ELR (cell line): ENCODE measurements at places on chromosomes 16 and 17.
A peak's percentile ranks its signal among the peaks of the same experiment; 100 is the strongest.

DNA sequence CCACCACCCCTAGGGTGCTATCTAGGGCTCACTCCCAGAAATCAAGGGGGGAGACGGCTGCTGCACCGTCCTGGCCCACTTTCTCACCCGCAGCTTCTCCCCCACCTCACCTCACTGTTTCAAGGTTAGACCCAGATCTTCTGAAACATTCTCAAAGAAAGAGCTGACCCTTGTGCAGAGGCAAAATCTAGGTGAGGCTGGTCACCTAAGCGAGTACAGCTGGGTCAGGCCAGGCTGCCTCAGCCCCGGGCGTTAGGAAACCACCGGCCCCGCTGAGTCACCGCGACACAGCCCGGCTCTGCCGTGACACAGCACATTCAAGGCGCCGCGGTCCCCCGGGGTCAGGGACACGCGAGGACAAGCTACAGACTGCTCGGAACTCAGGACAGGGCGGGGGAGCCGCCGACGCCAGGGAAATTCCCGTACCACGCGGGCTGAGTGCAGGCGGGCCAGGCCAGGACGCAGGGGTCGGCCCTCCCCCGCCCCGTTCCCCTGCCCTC, 27.1 kb downstream of the GNPTG start:
- DNase-seq, result peak; percentile 89

DNA sequence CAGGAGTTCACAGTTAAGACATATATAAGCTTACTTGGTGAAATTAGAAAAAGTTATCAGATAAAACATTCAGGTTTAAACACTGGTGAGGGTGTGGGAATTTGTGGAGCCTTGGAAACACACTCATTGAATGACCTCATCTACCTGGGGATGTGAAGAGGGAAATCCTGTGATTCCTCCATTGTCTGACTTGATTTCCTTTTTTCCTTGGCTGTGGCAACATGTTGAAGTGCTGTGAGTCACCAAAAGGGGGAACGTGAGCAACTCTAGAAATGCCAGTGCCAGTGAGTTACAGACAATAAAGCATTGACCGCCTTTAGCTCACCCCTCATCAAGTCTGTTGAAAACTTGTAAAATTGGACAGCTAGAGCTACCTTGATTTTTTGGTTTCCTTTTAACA, 1.8 kb downstream of the HMOX2 start:
- peak; percentile 67 for DNase-seq

GRCh38 chr16:11023262-11024039, 79.1 kb downstream of the CLEC16A start:
- DNase-seq, result no peak

DNA sequence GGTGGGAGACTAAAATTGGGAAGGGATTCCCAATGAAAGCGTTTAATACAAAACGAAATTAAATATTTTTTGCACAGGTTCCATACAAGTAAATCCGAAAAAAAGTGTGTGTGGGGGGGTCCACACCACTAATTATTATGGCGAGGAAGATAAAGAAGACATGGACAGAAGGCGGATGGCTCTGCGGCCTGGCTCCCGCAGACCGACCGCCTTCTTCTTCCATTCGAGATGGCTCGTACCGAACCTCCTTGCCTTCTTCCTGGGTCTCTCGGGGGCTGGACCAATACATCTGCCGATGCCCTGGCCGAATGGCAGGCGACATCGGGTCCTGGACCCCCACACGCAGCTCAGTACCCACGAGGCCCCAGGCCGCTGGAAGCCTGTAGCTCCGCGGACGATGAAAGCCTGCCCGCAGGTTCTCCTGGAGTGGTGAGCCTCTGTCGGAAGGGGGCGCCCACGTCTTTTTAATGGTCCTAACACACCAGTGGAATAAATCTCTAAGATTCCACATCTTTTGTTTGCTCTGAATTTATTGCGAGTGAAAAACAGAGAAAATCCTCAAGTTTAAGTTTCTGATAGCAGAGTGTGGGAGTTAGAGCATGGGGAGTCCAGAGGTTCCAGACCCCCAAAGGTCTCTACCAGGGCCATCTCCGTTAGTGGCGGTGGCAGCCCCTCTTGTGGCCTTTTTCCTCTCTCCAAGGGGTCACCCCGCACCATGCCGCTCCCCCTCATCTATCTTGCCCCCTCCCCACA, 1.4 kb downstream of the PRAC2 start:
- DNase-seq, result peak; percentile 87

GRCh38 chr17:79951361-79952264, 84.1 kb downstream of the TBC1D16 start:
- no peak for DNase-seq

GRCh38 chr16:52786091-52786490, 239.1 kb upstream of the TOX3 start:
- no peak for DNase-seq

DNA sequence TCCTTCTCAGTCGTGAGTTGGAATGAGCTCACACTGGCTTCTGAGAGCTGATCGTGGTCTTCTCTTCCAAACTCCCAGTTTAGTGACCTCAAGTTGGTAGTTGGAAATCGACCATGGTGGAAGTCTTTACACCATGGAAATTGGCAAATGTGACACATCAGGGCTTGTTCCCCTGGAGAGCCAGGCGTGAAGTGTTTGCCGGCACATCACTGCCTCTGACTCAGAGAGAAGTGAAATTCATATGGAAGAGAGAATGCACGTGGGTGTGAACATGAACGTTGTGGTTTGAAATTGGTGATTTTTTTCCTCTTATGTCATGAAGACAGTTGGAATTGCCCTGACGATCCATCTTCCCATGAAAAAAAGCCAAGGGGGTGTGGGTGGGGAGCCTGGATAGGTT, 47.4 kb downstream of the AXIN2 start:
- DNase-seq, result peak; percentile 80

DNA sequence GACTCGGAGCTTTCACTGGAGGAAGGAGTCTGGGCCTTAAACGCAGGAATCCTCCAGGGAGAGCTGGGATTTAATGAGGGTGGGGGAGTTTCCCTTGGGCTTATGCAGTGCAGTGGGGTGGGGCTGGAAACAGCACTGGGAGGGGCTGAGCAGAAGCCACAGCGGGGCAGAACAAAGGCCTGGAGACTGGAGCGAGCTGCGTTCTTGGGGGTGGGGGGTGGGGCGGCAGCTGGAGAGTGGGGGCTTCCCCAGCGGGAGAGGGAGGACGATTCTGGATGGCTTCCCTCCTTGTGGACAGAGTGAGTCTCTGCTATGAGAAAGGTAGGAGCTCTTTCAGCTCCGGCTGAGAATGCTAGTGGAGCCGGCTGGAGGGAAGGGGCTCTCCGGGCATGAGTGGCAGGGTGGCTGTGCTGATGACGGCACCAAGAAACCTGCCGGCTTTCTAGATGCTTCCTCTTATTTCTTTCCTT, 406.0 kb downstream of the SEC14L1 start:
- no peak for DNase-seq

GRCh38 chr16:81625544-81626153, 153.4 kb upstream of the PLCG2 start:
- peak; percentile 83 for DNase-seq

GRCh38 chr17:72916991-72917390, 175.5 kb downstream of the SLC39A11 start:
- DNase-seq, result no peak

- no peak for DNase-seq
Observed at GRCh38 chr16:68345958-68346635, 35.3 kb downstream of the PRMT7 start.

GRCh38 chr17:77248216-77249114, 107.7 kb downstream of the SEC14L1 start:
- no peak for DNase-seq

- no peak for DNase-seq
Observed at GRCh38 chr16:85557971-85558657, 55.0 kb upstream of the GSE1 start.
